ENCODE measurements at places on chromosomes 2 and 18.

DNA sequence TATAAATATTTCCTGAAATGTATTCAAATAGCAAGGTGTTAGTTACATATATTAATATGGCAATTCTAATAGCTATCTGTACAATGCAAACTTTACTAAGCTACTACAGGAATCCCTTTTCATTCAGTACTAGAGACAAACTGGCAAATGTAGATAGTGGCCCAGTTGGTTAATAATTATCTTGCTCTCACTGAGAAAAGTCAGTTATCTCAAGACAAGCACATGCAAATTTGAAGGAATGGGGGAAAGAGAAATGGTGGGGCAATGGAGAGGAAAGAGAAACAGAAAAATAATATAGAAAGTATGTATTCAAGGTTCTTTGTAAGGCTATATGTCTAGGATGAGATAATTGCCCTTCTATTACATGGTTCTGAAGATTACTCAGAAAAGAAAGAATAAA lies 280.0 kb downstream of the FIGN start:
- no peak for DNase-seq

GRCh38 chr2:29009711-29010677 lies 28.9 kb downstream of the TOGARAM2 start:
- DNase-seq: no peak

- peak; percentile 39 for DNase-seq
Measured at GRCh38 chr2:71299507-71299906, 32.1 kb upstream of the ZNF638 start.

DNA sequence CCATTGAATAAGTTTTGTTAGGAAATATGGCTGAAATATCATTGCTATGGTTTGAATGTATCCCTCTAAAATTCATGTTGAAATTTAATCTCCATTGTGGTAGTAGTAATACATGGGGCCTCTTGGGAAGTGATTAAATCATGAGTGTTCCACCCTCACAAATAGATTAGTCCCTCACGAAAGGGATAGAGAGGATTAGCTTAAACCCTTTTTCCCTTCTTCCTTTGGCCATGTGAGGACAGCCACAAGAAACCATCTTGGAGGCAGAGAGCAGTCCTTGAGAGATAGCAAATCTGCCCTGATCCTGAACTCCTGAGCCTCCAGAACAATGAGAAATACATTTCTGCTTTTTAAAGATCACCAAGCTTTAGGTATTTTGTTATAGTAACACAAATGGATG lies 274.2 kb downstream of the CDH19 start:
- DNase-seq: no peak

GRCh38 chr2:192546565-192546964 lies 351.8 kb upstream of the TMEFF2 start:
- DNase-seq: no peak

- DNase-seq: no peak
Measured at GRCh38 chr2:41129988-41130387, 678.1 kb upstream of the SLC8A1 start.

DNA sequence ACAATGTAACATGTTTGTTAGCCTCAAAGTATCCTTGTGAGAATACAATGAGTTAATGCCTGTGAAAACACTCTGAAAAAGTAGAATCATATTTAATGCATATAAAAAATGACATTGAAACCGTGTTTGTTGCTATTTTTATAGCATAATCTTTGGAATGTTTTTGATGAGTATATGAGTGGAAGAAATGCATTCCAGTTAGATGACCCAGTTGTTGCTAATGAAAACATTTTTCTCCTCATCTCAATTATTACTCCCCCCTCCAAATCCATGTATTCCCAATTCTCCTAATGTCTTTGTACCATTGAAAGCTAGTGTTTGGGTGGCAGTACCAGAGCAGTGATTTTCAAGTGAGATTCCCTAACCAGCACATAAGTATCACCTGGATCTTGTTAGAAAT lies 67.1 kb upstream of the DSEL start:
- peak; percentile 86 for DNase-seq

DNA sequence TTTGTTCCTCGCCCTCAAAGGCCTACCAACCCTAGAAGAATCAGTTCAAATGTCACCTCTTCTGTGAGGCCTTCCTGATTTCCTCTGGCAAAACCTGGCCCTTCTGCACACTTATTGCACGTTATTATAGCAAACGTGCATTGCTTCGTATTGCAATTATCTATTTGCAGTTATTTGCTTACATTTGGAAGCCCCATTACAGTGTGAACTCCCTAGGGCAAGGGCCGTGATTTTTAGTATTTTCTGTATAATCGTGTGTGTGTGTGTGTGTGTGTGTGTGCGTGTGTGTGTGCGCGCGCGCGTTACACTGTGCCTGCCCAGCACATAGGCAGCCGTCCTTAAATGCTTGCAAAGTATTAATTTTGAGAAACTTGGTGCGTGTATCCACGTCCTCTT lies 460 bp upstream of the SEMA4F start:
- no peak for DNase-seq

- DNase-seq: no peak
Measured at GRCh38 chr2:62956651-62957050, 94.0 kb upstream of the OTX1 start.

All from fibroblast of skin of back (primary cell).